Stimulated activated CD4-positive, alpha-beta T cell treated with anti-CD3 and anti-CD28 coated beads, TNF-alpha, amount 100 ng/mL, for 48 hours (primary cell): ENCODE measurements at places on chromosomes 7 and 10.

GRCh38 chr10:43282881-43283280 lies 16.0 kb upstream of the RASGEF1A start:
- DNase-seq: no peak

DNA sequence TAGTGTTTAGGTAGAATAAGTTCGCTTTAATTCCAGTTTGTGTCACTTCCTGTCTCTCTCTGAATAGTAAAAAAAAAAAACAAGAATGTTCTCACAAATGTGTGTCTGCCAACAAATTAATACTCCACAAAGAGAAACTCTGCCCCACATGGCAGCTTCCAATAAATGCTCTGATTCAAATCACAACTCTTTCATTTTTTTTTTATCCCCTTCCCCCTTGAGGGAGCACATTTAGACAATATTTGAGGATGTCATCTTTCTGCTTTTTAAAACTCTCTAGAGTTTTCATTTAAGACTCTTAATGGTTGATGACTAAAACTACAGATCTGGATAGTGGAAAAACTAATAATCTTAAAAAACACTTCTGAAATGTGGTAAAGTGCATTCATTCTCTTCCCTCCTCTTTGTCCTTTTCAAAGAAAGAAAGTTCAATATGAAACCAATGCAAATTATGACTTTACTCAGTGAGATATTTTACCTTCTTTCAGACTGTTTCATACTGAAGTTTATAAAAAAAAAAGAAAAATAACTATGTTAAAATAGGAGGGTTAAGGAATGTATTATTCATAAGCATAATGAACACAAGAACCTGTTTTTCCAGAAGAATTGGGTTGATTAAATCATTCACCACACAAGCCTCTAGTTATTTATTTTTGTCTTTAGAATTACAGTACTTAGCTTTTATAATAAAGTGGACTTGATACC lies 42.3 kb downstream of the ARID5B start:
- no peak for DNase-seq

GRCh38 chr7:29008590-29008989 lies 50.5 kb upstream of the TRIL start:
- DNase-seq: no peak

DNA sequence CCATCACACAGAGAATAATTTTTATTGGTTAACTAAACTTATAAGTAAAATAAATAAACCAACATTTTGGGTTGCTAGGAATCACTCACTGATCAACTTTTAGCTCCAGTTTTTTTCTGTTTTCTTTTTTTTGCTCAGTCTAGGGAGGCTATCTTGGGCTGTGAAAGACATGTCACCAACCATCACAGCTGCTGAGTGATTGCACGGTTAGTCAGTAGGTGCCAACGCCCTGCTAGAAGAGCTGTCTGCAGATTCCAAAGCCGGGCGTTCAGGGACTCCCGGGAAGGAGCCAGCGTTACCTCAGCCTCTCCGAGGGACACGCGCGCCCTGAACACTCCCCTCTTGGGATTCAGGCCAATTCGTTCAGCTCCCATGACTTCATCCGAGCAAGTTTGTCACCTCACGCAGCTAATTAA lies 604 bp upstream of the STAM start:
- DNase-seq: no peak

DNA sequence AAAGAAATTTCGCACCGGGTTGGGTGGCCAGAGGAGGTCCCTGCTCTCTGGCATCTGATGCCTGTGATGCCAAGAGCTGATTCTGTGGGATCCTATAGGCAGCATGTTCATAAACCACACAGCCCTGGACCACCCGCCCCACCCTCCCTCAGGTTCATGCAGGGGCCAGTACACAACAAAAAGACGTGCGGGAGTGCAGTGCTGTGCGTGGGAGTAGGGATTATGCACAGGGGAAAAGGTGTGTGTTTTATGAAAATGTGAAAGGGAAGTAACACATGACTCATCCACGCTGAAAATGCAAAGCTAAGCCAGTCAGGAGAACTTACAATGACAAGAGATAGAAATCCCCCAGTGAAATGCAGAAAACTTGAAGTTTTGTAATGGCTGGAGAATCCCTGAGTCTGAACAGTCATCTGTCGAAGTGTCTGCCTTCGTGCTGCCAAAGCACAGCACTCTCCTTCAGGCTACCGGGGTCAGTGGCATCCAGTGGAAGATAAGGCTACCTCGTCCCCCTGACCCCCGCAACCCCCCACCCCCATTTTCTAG lies 1.1 kb downstream of the KIAA1217 start:
- peak; percentile 22 for DNase-seq

GRCh38 chr7:69257592-69257991 lies 340.7 kb upstream of the AUTS2 start:
- no peak for DNase-seq

DNA sequence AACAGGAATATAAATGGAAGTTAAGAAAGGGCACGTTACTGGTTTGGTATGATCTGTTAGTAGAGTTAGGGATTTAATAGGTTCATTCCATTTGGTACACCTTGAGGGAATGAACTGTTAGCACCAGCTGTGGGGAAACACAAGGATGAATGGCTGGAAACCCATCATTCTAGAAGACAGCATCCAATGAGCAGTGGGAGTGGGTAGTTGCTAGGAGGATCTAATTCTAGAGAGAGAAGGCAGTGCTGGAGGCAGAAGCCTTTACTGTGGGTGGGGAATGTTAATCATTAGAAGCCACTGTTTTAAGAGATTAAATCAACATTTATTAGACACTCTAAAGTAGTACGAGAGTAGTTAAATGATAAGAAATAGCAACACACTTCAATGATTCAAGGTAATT lies 15.5 kb upstream of the GPR15LG start:
- no peak for DNase-seq

DNA sequence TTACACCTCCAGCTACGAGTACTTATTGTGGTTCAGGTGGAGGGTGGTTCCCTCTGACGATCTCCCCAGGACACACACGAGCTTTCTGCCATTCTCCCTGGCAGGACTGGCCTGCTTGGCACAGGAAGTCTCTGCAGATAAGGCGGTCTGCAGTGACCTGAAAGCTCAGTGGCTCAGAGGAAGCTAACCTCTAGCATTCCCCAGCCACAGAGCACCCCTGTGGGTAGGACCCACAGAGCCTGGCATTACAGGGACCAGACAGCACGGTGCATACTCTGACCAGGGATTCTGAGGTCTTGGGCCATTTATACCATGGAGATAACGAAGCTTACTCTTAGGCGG lies 1.9 kb upstream of the GPR146 start:
- no peak for DNase-seq

DNA sequence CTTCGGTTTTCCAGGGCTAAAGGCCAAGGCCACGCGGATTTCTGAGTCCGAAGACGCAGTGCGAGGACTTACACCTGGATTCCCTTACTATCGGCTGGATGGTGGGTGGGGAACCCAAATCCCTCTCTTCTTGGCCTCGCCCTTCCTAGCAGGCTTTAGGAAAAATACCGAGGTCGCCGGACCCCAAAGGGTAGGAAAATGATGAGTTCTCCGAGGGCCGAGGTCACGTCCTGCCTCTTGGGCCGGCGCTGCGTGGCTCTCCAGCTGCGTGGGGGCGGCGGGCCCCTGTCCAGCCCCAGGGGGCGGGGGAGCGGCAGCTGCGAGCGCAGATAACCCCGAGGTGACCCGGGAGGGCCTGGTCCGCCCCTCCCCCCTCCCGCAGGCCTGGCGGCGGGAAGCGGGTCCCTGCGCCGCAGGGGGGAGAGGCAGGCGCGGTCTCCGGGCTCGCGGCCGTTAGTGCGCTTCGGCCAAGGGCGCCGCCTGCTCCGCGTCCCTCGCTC lies 805 bp upstream of the HMX3 start:
- no peak for DNase-seq

DNA sequence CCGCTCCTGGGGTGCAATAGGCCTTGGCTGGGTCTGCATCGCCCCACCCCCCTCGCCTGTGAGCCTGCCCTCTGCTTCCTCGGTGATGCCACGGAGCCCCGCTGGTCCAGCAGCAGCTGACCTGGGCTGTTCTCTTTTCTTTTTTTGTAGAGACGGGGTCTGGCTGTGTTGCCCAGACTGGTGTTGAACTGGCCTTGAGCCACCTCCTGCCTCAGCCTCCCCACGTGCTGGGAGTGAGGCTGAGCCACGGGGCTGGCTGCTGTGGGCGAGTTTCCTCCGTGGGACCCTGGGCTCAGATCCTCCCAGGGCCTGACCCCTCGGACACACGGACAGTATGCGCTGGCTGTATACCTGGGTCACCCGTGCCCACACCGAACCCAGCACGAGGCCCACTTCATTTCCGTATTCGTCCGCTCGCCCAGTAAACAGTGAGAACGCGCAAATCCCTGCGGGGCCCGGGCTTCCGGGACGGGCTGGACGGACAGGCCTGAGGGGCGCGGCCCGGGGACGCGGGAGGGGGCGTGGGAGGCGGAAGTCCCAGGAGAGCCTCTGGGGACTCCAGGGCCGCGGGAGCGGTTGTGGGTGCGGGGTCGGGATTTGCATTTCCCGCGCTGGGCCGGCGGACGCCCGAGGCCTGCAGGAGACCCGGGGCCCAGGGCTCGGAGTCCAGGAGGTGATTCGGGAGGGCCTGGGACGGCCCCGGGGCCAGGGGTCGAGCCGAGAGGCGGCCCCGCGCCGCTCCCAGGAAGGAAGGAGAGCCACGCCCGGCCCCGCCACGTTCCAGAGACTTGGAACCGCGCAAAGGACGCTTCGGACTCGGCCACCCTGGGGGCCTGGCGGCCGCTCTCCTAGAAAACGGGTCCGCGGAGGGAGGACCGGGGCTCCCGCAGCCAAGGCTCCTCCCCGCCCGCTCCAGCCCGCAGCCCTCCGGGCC lies 57.7 kb upstream of the DNAJB6 start:
- DNase-seq: no peak

GRCh38 chr7:116797612-116798011 lies 64.8 kb upstream of the CAPZA2 start:
- DNase-seq: no peak

- no peak for DNase-seq
These were observed 13.8 kb downstream of the IL15RA start for GRCh38 chr10:5963591-5963990.

- DNase-seq: no peak
These were observed 499.0 kb downstream of the TCERG1L start for GRCh38 chr10:130812381-130813148.

DNA sequence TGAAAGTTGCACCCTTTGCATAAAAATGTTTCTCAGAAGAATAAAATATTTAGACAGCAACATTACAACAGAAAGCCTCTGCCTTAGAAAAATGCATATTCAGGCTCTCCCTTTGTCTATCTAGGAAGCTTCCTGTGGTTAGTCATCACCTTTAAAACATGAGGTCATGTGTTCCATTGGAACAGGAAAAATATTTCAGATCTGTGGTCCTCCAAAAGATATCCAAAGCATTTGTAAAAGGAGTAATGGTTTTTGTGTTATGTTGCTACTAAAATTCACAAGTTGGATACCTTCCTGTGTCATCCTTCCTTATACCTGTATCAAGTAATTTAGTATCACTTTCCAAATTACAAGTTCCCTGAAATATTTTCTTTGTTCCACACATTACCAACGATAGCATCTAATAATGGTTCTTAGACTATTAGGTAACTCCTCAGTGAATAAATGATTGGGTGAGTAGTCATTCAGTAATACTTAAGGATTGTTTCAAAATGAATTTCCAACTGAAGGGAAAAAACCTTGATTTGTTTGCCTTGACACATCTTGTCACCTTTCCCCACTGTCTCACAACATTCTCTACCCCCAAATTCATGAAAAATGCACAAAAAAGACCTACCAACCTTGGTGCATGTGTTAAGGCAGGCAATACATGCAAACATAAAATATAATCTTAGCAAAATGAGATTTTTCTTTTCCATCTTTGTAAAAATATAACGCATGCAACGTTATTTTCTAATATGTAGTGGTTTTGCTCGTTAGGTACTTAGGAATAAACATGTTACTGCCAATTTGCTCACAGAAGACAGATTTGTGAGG lies 19.7 kb upstream of the RHOBTB1 start:
- no peak for DNase-seq

DNA sequence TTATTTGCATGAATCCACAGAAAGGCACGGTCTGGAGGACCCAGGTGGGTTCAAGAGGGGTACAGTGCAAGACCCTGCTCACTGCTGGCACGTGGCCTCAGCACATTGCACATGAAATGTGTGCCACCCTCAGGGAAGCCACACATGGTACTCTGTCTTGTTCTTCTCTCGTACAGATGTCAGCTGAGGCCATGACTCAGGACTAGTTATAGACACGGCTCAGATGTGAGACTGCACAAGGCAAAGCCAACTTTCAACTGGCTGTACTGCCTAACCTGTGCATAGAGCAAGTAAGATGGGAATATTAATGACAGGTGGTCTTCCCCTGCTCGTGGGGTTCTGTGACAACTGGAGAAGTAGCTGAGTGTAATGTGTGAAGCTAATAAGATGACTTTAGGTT lies 249.4 kb upstream of the CTBP2 start:
- DNase-seq: no peak

GRCh38 chr7:31443457-31443856 lies 70.4 kb upstream of the ITPRID1 start:
- DNase-seq: no peak

- DNase-seq: no peak
These were observed 157.6 kb upstream of the LANCL2 start for GRCh38 chr7:55207436-55208125.

- no peak for DNase-seq
These were observed 491.7 kb upstream of the NRP1 start for GRCh38 chr10:33826186-33826585.

- no peak for DNase-seq
These were observed 102.1 kb downstream of the OSBPL3 start for GRCh38 chr7:24877790-24878311.

DNA sequence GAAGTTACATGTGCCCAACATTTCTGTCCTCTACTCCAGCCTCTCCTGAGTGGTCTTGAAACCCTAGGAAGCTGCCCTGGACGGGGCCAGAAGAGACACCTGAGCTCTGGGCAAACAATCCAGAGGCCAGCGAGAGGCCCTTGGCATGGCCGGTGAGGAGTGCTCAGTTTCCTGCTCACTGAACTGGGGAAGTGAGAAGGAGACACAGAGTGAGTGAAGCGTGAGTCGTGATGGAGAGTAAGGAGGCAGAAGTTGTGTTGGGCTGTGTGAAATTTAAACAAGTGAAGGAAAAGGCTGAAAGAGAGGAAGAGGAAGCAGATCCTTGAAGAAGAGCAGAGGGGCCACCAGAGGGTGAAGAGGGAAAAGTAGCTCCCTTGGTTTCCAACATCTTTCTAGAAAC lies 73.2 kb downstream of the WNT2 start:
- no peak for DNase-seq

- no peak for DNase-seq
These were observed 22.8 kb downstream of the VOPP1 start for GRCh38 chr7:55549457-55549856.

DNA sequence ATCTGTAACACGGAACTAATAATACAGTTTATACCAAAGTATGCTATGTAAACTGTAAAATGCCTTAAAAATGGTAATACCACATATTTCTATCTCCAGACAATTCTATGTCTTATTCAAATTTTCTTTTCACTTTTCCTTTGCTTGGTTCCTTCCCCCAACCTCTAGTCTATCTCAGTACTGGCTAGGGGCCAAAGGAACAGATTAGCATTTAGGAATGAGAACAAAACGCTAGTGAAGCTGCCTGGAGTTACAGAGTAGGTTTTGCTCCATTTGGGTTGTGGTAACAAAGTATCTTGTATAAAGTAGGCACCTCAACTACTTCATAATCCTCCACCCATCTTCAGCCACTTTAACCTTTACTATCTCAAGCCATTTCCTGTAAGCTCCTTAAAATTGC lies 94.1 kb downstream of the HBP1 start:
- no peak for DNase-seq
